HFFc6 (cell line): ENCODE measurements at places on chromosomes 6 and 20. TPM values are rescaled to one million over a fixed set of nuclear protein-coding genes. Genes with fewer than 3 reads are reported as not detected.

Gene C2
- 0.33 to 0.43 TPM in 2 of 3 replicates, not detected in the other for total RNA-seq

Gene UST
- 16.3 to 17.8 TPM (median 17.3 TPM) in 3 replicates for total RNA-seq

Gene ATXN1
- total RNA-seq: 28.6 to 39.4 TPM (median 32.2 TPM) in 3 replicates

Gene SAMD5
- 0.05 TPM in 1 of 3 replicates, not detected in the others for total RNA-seq

Gene C6orf15
- not detected in 3 replicates for total RNA-seq
